HepG2 (cell line): ENCODE measurements at places on chromosomes 5 and 9. TPM values are rescaled to one million over a fixed set of nuclear protein-coding genes. Genes with fewer than 3 reads are reported as not detected.
A peak's percentile ranks its signal among the peaks of the same experiment; 100 is the strongest.

RNF183 gene
- total RNA-seq, result 0.13 TPM in 1 of 2 replicates, not detected in the other

OBP2B gene
- not detected in 2 replicates for total RNA-seq

PDCD1LG2 gene
- not detected in 2 replicates for total RNA-seq

MRPL36 gene
- 113 and 135 TPM in 2 replicates for total RNA-seq

CCDC69 gene
- total RNA-seq, result 45.2 and 46.3 TPM in 2 replicates

ZFP37 gene
- 3.7 and 5.6 TPM in 2 replicates for total RNA-seq

ARID3C gene
- not detected in 2 replicates for total RNA-seq

- no peaks in the 10 kb centered on the region for H3K4me1 ChIP-seq
- DNase-seq, result no peak
- no peaks in the 10 kb centered on the region for H3K36me3 ChIP-seq
- H3K27me3 ChIP-seq, result no peaks in the 10 kb centered on the region
- H3K4me3 ChIP-seq, result no peak overlapping the region
These were observed 125.2 kb upstream of the CDH18 start for GRCh38 chr5:20113031-20113715.

DNA sequence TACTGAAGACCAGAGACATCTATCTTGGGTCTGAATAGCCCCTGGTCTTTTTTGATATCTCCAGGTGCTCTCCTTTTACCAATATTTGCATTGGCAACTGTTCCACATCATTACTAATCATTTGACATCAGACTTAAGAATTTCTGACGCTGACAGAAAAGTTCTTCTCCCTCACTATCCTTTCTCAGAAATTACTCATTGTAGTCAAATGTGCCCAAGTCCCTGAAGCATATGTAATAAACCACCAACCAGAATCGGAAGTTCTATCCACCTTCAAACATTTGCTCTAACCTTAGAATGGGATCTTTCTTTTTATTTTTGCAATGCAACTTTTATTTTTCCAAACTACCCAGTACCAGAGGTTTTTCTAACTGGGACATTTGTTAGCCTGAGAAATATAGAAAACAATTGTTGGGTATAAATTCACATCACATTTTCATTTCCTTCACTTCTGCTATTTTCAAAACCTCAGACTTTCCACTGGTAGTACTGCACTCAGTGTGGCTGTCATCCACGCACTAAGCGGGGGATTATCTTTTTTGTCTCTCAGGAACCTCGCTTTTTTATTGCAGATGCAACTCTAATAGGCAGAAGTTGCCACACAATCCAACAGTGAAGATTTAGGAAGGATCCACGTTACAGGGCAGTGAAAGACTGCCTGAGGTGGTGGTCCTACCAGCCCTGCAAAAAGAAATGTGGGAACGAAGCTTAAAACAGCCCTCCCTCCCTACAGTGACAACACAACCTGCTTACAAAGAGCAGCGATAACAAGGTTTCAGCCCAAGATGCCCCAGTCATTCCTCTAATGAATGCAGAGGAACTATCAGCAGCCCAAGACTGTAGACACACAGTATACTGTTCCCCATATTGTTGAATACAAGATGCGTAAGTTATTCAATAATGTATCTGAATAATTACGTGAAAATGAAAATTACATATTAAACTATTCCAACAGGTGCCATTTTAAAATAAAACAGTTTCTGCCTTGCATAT is 201.2 kb downstream of the EBF1 start:
- no peak overlapping the region for H3K4me3 ChIP-seq
- no peaks in the 10 kb centered on the region for H3K36me3 ChIP-seq
- H3K27ac ChIP-seq, result no peak overlapping the region
- no peaks in the 10 kb centered on the region for H3K4me1 ChIP-seq
- H3K27me3 ChIP-seq, result no peaks in the 10 kb centered on the region

GRCh38 chr5:19498852-19499251 is 489.1 kb downstream of the CDH18 start:
- H3K36me3 ChIP-seq, result no peaks in the 10 kb centered on the region
- no peaks in the 10 kb centered on the region for H3K4me1 ChIP-seq
- no peak overlapping the region for H3K27ac ChIP-seq
- no peak for DNase-seq

GRCh38 chr5:163735069-163735468 is 229.7 kb downstream of the MAT2B start:
- H3K4me1 ChIP-seq, result no peaks in the 10 kb centered on the region
- H3K27ac ChIP-seq, result no peak overlapping the region
- DNase-seq, result no peak
- H3K36me3 ChIP-seq, result no peaks in the 10 kb centered on the region
- H3K27me3 ChIP-seq, result no peaks in the 10 kb centered on the region
- no peak overlapping the region for H3K4me3 ChIP-seq

DNA sequence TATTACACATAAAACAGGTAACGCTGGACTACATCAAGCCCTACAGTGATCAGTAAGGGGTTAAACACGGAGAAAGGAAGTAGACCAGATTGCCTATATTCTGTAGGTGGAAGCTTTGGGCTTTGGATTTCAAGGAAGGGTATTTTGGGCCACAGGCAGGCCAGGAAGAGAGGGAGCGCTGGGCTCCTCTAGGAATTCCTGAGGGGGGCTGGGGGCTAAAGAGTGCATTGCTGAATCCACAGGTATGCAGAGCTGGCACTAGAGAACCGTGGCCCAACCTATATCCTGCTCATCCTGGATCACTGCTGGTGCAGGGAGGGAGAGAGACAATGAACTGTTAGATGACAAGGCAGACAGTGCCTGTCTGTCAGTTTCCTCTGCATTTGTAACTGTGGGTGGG is 367.1 kb downstream of the CSNK1G3 start:
- peaks cover 26% of the 10 kb centered on the region for H3K4me1 ChIP-seq
- no peaks in the 10 kb centered on the region for H3K36me3 ChIP-seq
- DNase-seq, result no peak
- no peak overlapping the region for H3K27ac ChIP-seq
- no peak overlapping the region for H3K4me3 ChIP-seq

DNA sequence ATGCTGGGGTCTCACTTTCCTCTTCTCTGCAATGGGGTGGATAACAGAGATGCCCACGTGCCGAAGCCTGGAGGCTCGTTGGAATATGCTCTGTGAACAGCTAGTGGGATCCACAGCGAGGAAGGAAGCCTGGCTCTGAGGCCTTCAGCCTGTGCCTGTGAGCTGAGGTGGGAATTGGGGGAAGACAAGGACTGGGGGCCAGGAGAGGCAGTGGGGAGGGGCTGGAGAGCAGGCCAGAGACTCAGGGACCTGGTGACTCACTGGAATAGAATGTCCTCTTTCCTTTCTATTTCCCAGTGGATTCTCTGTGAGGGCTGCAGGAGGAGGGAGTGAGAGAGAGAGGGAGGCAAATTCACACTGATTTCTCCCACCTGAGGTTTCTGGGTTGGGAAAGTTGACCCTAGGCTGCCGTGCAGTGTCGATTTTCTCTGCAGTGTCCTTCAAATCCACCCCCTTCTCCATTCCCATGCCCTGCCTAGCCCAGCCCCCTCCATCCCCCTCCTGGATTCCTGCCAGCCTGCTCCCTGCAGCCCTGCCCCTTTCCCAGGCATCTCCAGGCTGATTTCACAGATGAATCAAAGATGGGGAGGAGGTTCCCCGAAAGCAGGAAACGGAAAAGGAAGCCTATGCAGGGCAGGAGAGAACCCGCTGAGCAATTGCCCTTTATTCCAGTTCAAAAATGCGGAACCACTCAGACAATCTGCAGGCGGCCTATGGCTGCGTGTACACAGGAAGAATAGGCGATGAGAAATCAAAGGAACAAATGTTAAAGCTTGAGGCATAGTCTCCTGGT is 1.4 kb upstream of the SPAAR start:
- H3K4me1 ChIP-seq, result peaks cover 69% of the 10 kb centered on the region
- no peak overlapping the region for H3K27ac ChIP-seq
- peak overlapping the region; percentile 52 for H3K4me3 ChIP-seq

DNA sequence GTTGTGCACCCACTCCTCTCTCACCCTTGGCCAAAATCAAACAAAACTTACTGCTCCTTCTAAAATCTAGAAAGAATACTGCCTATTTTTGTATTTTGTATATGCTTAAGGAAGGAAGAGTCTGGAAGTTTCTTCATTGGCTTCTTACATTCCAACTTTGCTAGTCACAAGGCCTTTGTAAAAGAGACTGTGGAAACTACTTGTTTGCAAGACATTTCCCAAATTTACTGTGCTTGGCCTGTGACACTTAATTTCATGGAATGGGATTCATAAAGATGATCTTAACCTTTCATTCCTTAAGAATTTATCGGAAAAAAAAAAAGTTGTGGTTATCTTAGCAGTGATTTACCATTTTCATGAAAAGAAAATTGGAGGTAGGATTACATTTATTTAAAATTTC is 208.9 kb downstream of the VPS13A start:
- H3K27ac ChIP-seq, result no peak overlapping the region
- no peak for DNase-seq
- H3K36me3 ChIP-seq, result no peaks in the 10 kb centered on the region
- no peaks in the 10 kb centered on the region for H3K4me1 ChIP-seq

GRCh38 chr5:79255786-79256557 is 20.0 kb downstream of the JMY start:
- peaks cover 35% of the 10 kb centered on the region for H3K4me1 ChIP-seq
- no peaks in the 10 kb centered on the region for H3K27me3 ChIP-seq
- H3K36me3 ChIP-seq, result no peaks in the 10 kb centered on the region

DNA sequence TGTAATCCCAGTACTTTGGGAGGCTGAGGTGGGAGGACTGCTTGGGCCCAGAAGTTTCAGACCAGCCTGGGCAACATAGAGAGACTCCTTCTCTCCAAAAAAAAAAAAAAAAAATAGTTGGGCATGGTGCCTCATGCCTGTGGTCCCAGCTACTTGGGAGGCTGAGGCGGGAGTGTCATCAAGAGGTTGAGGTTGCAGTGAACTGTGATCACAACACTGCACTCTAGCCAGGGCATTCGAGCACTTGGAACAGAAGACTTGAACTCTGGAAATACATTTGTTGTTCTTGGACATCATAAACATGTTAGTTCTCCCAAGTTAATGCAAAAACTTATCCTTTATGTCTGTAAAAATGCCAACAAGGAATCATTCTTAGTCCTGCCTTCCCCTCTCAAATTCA is 29.6 kb downstream of the EHMT1 start:
- no peaks in the 10 kb centered on the region; the same call in 1 of the 2 replicates for H3K36me3 ChIP-seq
- no peak overlapping the region for H3K27ac ChIP-seq
- no peaks in the 10 kb centered on the region for H3K27me3 ChIP-seq
- peaks cover 15% of the 10 kb centered on the region for H3K4me1 ChIP-seq
- no peak for DNase-seq

- DNase-seq, result no peak
- no peak overlapping the region for H3K27ac ChIP-seq
- peaks cover 2% of the 10 kb centered on the region; the same call in 1 of the 2 replicates for H3K36me3 ChIP-seq
- H3K27me3 ChIP-seq, result no peaks in the 10 kb centered on the region
- H3K4me3 ChIP-seq, result no peak overlapping the region
These were observed 30.9 kb downstream of the PRKACG start for GRCh38 chr9:68983008-68983411.

DNA sequence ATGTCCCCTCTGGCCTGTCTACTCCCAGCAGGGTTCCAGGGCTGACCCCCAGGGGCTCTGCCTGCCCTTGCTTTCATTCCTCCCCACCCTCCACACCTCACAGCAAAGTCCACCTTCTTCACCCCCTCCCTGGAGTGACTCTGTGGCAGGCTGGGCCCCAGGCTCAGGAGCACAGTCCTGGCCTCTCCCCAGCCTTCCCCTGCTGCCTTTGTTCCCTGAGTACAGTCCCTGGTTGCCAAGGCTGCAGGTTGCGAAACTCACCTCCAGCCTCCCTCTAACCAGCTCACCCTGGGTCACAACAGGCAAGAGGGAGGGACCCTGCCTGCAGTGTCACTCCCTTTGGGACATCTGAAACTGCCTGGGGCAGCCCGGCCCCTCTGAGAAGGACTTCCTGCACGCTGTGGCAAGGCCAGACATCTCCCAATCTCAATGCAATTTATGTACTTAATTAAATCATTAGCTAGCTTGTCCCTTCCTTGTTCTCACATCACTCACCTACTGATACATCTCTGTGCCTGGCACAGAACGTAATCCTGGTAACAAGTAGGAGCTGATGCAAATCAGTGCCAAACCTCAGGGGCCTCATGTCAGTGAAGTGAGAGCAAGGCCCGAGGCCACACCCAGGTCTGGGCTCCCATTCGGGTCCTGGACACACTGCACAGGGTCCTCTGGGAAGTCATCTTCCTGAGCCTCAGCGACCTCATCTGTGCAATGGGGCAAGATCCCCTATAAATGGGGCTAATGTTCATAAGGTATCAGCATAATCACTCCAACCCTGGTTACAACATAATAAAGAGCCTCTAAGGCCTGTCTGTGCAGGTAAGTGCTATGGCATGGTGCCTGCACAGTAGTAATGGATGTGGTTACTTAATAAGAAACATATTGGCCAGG is 27.3 kb upstream of the TRIM14 start:
- DNase-seq, result peak; percentile 94
- peak overlapping the region; percentile 85 for H3K27ac ChIP-seq
- no peak overlapping the region for H3K4me3 ChIP-seq
- H3K27me3 ChIP-seq, result no peaks in the 10 kb centered on the region

- peaks cover 31% of the 10 kb centered on the region for H3K4me1 ChIP-seq
- H3K27ac ChIP-seq, result no peak overlapping the region
- no peak overlapping the region for H3K4me3 ChIP-seq
- no peaks in the 10 kb centered on the region for H3K27me3 ChIP-seq
- DNase-seq, result peak; percentile 50
These were observed 37.5 kb downstream of the FABP6 start for GRCh38 chr5:160266752-160267345.

DNA sequence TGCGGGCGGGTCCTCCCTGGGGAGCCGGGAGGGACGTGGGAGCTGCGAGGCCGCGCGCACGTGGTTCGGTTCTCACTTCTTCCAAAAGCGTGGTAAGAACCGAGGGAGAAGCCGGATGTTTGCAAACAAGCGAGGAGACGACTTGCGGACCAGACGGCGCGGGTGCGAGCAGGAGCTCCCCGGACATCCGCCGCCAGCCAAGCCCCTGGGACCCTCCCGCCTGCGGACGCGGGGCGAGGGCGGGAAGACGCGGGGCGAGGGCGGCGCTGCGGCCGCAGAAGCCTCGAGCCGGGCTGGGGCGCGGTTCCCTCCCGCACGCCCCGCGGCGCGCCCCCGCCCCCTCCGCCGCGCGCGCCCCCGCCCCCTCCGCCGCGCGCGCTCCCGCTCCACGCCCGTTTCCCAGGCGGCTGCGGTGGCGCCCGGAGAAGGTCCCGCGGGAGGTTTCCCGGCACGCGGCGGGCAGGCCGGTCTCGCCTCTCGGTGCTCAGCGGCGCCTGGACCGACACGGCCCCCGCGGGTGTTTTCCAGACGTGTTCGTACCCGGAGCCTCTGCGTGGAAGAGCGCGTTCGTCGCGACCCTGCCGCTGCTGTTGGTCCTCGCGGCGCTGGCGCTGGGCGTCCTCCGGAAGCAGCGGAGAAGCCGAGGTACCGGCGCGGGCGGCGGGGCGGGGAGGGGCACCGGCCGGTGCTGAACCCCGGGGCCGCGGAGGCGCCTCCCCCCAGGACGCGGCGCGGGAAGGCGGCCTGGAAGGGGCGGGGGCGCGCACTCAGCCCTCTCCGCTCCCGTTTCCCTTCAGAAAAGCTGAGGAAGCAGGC is 12.8 kb downstream of the BTNL9 start:
- H3K36me3 ChIP-seq, result no peaks in the 10 kb centered on the region
- peaks cover 73% of the 10 kb centered on the region for H3K27me3 ChIP-seq
- peak overlapping the region; percentile 57; the same call in 1 of the 2 replicates for H3K4me3 ChIP-seq
- no peak for DNase-seq
- no peaks in the 10 kb centered on the region for H3K4me1 ChIP-seq
- no peak overlapping the region for H3K27ac ChIP-seq

- H3K27me3 ChIP-seq, result no peaks in the 10 kb centered on the region
- H3K36me3 ChIP-seq, result no peaks in the 10 kb centered on the region
- H3K4me1 ChIP-seq, result no peaks in the 10 kb centered on the region
- DNase-seq, result no peak
These were observed 286.0 kb downstream of the CYLC2 start for GRCh38 chr9:103281126-103281525.

- no peak overlapping the region for H3K4me3 ChIP-seq
- H3K27ac ChIP-seq, result no peak overlapping the region
- no peaks in the 10 kb centered on the region; the same call in 1 of the 2 replicates for H3K36me3 ChIP-seq
- H3K27me3 ChIP-seq, result no peaks in the 10 kb centered on the region; the same call in 1 of the 2 replicates
These were observed 53.1 kb downstream of the NR3C1 start for GRCh38 chr5:143350341-143350740.
